ENCODE measurements at places on chromosomes 2 and 18.

DNA sequence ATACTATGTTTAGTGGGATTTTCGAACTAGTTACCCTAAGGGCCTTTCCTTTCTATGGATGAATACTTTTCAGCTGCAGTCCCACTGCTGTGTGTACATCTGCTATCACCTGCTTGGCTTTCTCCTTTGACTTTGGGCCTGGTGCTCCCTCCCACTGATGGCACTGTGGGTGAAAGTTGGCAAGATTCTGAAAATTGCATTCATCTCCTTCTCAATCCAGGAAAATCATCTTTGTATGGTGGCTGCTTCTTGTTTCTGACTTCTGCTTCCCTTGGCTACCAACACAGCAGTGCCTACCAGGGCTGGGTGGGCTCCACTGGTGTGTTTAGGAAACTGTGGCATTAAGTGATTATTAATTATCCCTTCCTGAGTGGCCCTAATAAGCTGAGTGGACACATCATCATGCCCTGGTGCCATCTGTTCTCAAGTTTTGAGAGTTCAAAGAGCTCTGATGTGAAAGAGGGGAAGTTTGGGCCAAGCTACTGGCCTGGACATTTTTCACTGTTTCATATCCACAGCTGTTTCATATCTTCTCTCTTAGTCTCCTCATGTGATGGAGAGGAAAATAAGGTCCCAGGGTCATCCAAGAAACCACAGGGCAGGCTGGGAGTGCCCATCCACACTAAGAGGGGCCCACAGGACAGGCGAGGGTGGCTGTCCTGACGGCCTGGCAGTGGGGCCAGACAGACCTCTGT, 16.7 kb downstream of the HK2 start:
- no peak for DNase-seq

DNA sequence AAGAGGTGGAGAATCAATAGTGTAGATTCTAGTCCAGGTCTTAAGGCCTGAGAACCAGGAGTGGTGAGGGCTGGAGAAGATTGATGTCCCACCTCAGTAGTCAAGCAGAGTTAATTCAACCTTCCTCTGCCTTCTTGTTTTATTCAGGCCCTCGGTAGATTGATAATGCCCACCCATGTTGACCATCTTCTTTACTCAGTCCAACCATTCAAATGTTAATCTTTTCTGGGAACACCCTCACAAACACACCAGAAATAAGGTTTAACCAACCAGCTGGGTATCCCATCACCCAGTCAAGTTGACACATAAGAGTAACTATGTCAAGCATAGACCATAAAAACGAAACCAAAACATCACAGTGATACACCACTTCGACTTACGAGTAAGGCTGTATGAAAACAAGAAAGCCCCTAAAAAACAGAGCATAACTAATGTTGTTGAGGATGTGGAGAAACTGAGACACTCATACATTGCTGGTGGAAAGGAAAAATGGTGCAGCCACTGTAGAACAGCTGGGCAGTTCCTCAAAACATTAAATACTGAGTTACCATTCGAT, 57.5 kb downstream of the SLC35F5 start:
- no peak for DNase-seq

DNA sequence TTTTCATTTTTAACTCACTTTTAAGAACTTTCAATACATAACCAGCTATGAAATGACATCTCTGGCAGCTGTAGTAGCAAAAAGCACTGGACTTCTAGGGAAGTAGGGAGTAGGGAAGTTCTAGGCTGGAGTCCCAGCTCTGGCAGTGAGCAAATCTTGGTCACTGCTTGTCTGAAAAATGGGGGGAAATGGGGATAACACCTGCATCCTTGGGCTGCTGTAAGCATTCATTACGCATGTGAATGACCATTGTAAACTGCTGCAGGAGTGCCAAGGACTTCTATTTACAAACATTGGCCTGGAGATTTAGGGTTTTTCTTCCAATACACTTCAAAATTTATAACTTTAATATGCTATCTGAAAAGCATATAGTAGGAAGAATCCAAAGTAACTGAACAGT, 972 bp upstream of the MPP4 start:
- DNase-seq: no peak

DNA sequence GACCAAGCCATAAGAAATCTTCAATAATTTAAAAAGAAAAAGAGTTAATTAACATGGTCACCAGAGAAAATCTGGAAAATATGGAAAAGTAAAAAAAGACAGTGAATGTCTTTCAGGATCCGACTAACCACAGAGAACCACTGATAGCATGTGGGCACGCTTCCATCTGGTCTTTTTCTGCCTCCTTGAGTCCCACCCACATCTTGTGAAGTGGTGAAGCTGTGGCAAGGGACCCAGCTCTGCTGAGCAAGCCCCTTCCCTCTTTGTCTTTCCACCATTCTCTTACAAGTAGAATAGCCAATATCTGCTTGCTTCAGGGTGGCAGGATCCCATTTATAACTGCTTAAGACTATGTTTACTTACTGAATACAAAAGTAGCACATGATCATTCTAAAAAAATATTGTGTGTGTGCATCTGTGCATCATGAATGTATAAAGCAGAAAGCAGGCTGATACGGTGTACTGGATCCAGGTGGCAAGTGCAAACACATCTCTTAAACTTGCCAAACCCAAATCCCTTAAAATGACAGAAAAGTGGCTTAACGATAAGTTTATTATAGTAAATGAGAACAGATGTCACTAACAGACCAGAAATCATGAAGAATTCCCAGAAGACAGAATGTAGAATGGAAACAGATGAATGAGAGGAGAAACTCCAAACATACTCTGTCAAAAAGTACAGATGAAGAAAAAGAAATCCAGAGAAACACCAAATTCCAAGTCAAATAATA, 52.3 kb downstream of the FOXI3 start:
- DNase-seq: no peak

DNA sequence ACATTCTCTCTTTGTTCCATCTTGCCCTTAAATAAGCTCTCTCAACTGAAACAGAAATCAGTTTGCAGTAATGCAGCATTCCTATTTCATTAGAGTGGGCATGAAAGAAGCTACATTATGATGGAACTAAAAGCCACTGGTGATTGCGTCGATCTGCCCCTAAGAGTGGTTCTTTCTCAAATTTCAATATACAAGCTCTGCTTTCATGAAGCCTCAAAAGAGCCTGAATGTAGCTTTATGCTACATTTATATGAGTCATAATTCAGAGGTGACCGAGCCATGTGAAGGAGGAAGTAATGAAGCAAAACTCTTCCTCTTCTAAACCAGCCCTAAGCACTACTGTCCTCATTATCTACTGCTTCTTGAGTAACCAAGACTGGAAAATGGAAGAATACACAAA, 64.8 kb upstream of the CYTIP start:
- no peak for DNase-seq

DNA sequence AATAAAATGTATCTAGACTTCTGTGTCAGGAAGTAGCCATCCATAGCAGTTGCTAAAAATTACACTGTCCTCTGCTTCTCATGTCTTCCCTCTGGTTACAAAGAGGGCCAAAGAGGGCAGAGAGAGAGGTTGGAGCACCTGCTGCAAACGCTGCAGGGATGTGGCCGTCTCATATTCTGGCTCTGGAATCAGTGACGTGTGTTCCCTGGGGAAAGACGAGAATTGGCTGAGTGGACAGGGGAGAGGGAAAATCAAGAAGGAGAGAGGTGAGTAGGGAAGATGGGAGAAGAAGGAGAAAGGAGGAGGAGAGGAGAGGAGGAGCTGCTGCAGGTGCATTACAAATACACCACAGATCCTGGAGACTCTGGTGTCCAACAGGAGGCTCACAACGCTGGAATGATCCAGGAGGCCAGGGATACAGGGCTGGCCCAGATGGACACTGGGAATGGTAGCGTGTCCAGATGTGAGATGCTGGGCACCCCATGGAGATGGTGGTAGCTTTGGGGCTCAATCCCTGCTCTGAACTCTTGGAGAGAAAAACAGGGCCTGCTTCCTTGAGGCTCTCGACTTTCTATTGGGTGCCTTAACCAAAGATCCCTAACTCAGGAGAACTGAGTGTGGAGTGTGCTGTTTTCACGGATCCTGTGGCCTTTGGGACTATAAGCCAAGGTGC, 118.4 kb upstream of the PXDN start:
- no peak for DNase-seq

All from RWPE2 (cell line).